ENCODE measurements at places on chromosomes 3 and 15.

DNA sequence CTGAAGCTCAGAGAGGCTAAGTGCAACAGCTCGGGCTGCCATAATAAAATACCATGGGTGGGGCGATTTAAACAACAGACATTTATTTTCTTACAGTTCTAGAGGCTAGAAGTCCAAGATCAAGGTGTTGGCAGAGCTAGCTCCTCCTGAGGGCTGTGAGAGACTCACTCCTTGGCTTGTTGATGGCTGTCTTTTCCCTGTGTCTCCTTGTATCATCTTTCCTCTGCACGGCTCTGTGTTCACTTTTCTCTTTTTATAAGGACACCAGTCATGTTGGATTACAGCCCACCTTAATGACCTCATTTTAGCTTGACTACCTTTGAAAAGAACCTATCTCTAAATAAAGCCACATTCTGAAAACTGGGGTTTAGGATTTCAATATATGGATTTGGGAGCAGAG lies 129.7 kb downstream of the RPL22L1 start:
- no peak for DNase-seq

DNA sequence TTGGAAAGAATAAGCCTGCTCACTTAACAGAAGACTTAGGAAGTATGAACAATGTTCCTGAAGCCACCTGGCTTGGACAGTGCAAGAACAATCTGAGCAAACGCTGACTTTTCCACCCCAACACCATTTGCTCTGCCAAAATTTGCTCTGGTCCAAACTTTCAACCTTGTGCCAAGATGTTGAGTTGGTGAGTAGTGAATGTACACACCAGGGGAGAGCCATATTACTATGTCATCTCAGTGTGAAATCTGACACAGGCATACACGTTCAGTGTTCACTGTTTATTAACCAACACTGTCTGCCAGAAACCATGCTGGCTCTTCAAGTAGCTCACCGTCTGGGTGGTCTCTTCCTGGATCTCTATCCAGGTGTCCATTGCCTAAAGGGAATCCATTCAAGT lies 152.9 kb upstream of the LPP start:
- no peak for DNase-seq

DNA sequence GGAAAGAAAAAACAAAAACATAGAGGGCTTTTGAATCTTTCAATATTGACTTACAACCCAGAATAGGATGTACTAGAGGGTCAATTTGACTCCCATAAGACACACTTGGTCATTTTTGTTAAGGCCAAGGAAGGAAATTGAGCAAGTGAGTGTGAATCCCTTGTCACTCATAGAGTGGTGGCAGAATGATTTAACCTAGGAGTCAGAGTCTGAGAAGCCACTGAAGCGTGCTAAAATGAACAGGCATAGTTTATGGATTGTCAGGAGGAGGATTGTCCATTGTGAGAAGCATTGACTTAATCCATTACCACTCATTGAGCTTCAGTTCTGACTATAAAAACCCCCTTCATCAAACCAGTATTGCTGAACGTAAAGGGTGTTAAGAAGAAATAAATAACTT lies 8.2 kb upstream of the GCSAM start:
- no peak for DNase-seq

GRCh38 chr15:82086243-82086995 lies 40.6 kb upstream of the MEX3B start:
- DNase-seq: no peak

Data from bone marrow (tissue), 2 donors.